Cardiac muscle cell (in vitro differentiated cells and primary cell): ENCODE measurements at places on chromosomes 6 and 20. TPM values are rescaled to one million over a fixed set of nuclear protein-coding genes. Genes with fewer than 3 reads are reported as not detected.

OOEP gene
- not detected in 2 replicates for polyA plus RNA-seq

BHLHE23 gene
- polyA plus RNA-seq, result not detected in 2 replicates

DNA sequence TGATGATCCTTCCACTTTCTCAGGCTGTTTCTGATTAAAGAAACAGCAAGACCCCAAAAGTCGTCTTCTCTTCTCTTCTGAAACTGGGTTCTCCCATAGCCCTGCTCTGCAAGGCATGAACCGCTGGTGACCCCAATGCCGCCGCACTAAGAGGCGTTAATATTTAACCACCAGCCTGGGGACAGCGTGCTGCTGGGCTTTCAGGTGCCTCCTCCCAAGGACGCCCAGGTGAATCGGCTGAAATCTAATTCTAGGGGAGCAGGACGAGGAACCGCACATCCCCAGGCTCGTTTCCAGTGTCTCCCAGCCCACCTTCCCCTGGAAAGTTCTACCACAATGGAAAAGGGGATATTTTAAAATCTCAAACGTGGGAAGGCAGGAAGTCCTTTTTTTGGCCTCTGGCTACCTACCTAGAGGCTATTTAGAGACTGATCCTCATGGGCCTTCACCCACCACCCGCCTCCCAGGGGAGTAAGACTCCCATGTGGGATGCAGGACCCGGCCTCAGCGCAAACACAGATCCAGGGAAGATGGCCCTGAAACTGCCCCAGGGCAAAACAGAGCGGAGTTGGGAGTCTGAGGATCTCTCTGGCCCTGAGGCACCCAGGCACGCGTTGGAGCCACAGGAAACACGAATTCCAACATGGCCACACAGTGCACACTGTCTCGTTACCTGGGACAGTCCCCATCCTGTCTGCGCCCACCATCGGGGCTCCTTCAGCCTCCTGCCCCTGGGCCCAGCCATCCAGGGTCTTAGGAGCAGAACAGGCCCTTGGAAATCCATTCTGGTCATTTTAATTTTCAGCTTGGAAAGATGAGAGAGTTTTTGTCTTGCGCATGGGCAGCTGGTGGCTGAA lies 56.2 kb downstream of the BMP7 start:
- no peak for DNase-seq
- no peaks in the 10 kb centered on the region for H3K27me3 ChIP-seq
- H3K27ac ChIP-seq, result peak overlapping the region; percentile 55

DNA sequence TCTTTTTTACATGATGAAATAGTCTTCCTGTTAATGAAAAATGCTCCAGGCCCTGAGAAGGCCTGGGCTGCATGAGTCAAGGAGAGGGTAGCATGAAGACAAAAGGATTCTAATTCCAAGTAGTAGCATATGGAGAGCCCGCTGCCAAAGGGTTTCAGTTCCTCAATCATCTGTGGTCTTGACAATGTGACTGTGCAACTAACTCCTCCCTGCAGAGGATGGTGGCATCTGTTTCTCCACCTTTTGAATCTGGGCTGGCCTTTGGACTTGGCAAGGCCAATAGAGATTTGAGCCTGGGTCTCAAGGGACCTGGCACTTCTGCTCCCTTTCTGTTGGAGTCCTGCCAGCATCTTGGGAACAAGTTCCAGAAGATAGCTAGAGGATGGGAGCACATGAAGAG lies 35.1 kb upstream of the ANKEF1 start:
- no peaks in the 10 kb centered on the region for H3K27me3 ChIP-seq
- no peak overlapping the region for H3K4me3 ChIP-seq
- no peak overlapping the region for H3K27ac ChIP-seq
- DNase-seq, result no peak
- no peaks in the 10 kb centered on the region for H3K4me1 ChIP-seq

GRCh38 chr20:40443753-40444152 lies 245.3 kb downstream of the MAFB start:
- no peaks in the 10 kb centered on the region for H3K27me3 ChIP-seq
- no peak overlapping the region for H3K27ac ChIP-seq
- peak; percentile 68 for DNase-seq
- no peak overlapping the region for H3K4me3 ChIP-seq
- peaks cover 16% of the 10 kb centered on the region for H3K4me1 ChIP-seq

TNFRSF6B gene
- polyA plus RNA-seq, result 3.3 and 4.9 TPM in 2 replicates

DNA sequence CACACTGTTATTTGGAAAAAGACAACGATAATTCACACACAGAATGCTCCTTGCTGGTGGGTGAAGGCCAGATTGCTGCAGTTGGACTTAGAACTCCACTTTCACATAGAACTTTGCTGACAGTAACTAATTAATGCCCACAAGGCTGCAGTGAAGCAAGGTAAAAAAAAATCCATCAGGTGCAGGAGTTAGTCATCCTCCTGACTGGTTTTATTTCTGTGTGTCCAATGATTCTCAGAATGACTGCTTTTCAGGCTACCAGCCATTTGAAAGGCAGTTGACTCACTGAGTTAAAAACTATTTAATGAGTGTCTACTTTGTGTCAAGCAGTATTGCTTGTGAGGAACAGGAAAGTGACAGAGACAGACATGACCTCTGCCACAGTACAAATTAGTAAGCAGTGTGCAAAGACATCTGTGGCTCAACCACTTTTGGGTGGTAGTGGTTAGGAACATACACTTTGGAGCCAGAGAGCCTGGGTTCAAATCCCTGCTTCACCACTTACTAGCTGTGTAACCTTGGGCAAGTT lies 41.9 kb downstream of the ELOVL5 start:
- DNase-seq, result no peak
- no peaks in the 10 kb centered on the region for H3K36me3 ChIP-seq
- no peak overlapping the region for H3K4me3 ChIP-seq
- no peaks in the 10 kb centered on the region for H3K27me3 ChIP-seq

GRCh38 chr6:328136-328670 lies 35.9 kb downstream of the DUSP22 start:
- H3K27ac ChIP-seq, result no peak overlapping the region
- no peak overlapping the region for H3K4me3 ChIP-seq
- H3K36me3 ChIP-seq, result no peaks in the 10 kb centered on the region
- peaks cover 24% of the 10 kb centered on the region for H3K4me1 ChIP-seq
- DNase-seq, result peak; percentile 91

- no peaks in the 10 kb centered on the region for H3K4me1 ChIP-seq
- H3K4me3 ChIP-seq, result no peak overlapping the region
These were observed 118.7 kb downstream of the SMOC2 start for GRCh38 chr6:168559574-168560098.

DNA sequence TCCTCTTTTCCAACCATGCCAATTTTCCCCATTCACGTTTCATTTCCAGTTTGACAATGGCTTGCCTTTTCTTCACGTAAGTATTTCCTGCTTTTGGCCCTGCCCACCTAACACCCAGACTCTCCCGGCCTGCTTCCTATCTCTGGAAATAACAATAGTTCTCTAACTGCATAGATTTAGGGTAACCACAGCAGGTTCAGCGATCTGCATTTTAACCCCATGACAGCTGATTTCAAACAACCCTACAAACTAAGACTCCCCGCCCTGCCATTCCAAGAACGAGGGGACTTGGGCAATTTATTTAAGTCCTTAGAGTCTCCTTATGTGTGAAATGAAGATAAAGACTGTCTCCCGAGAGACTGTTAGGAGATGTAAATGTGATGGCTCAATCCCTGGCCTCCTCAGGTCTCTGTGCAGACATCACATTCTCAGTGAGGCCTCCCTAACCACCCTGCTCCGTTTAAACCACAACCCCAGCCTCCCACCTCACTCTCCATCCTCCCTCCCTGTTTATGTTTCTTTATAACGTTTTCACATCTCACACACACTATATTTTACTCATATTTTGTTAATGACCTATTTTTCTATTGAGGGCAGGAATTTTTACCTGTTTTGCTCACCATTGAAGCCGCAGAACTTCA lies 134.8 kb downstream of the GJA10 start:
- no peaks in the 10 kb centered on the region for H3K36me3 ChIP-seq
- no peak for DNase-seq
- no peak overlapping the region for H3K4me3 ChIP-seq
- H3K4me1 ChIP-seq, result no peaks in the 10 kb centered on the region
- no peaks in the 10 kb centered on the region for H3K27me3 ChIP-seq
- no peak overlapping the region for H3K27ac ChIP-seq

SDHAF4 gene
- polyA plus RNA-seq, result 21.3 and 41.0 TPM in 2 replicates

GRCh38 chr6:164924674-164925073 lies 384.7 kb downstream of the C6orf118 start:
- DNase-seq, result no peak
- no peaks in the 10 kb centered on the region for H3K36me3 ChIP-seq
- peaks cover 10% of the 10 kb centered on the region for H3K4me1 ChIP-seq
- H3K27ac ChIP-seq, result no peak overlapping the region
- H3K27me3 ChIP-seq, result no peaks in the 10 kb centered on the region

- H3K27me3 ChIP-seq, result no peaks in the 10 kb centered on the region
- H3K36me3 ChIP-seq, result no peaks in the 10 kb centered on the region
- H3K4me1 ChIP-seq, result peaks cover 52% of the 10 kb centered on the region
- DNase-seq, result peak; percentile 41
These were observed 36.8 kb downstream of the ZMYND8 start for GRCh38 chr20:47319517-47320252.

SYCP2 gene
- 0.07 and 0.60 TPM in 2 replicates for polyA plus RNA-seq

DNA sequence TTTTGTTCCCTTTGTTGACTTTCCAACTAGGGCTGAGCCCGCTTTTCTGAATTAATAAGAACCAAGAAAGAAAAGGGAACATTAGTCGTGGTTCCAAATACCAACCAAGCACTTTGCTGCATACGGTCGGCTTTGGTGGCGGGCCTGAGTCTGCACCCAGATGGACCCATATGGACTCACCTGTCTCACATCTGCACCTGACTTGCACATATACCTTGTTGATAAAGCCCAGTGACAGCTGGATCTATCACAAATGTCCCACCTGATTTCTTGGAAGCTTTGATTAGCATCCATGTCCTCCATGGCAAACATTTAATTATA lies 39.0 kb downstream of the TPD52L1 start:
- no peak for DNase-seq
- H3K4me1 ChIP-seq, result peaks cover 41% of the 10 kb centered on the region
- H3K36me3 ChIP-seq, result no peaks in the 10 kb centered on the region
- H3K27me3 ChIP-seq, result no peaks in the 10 kb centered on the region
- H3K4me3 ChIP-seq, result no peak overlapping the region
- H3K27ac ChIP-seq, result no peak overlapping the region

DNA sequence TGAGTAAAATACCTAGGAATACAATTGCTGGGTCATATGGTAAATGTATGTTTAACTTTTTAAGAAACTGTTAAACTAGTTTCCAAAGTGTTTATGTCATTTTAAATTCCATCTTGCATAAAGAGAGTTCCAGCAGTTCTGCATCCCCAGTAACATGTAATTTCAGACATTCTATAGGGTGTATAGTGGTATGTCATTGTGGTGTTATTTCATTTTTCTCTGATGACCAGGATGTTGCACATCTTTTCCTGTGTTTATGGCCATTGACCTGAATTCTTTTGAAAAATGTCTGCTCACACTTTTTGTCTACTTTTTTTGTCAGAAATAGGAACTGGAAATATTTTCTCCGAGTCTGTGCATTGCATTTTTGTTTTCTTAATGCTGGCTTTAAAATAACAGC lies 128.9 kb downstream of the TMEM200A start:
- H3K27me3 ChIP-seq, result no peaks in the 10 kb centered on the region
- no peaks in the 10 kb centered on the region for H3K4me1 ChIP-seq
- H3K36me3 ChIP-seq, result no peaks in the 10 kb centered on the region
- no peak for DNase-seq

GRCh38 chr20:23456873-23457272 lies 4.2 kb upstream of the CST11 start:
- no peaks in the 10 kb centered on the region for H3K4me1 ChIP-seq
- DNase-seq, result no peak
- H3K27ac ChIP-seq, result no peak overlapping the region
- H3K36me3 ChIP-seq, result no peaks in the 10 kb centered on the region
